Esophagus squamous epithelium (tissue), 5 donors: ENCODE measurements at places on chromosomes 3 and 15. TPM values are rescaled to one million over a fixed set of nuclear protein-coding genes. Genes with fewer than 3 reads are reported as not detected.

DNA sequence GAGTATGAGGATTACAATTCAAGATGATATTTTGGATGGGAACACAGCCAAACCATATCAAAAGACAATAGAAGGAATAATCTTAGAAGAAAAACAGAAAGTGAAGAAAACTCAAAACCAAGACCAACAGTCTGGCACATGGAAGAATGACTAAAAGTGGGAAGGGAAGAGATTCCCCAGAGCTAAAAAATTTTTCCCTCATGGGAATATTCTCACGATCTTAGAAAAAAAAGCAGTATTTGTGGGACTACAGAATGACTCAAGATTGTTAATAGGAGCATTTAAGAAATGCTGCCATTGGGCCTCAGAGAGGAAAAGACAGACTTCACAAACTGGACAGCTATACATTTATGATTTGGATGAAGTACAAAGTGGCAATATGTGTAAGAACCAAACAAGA is 18.3 kb downstream of the OSTN start:
- DNase-seq: no peak

P2RY14 gene
- total RNA-seq: 15.4 TPM

THSD4 gene
- total RNA-seq: 144 TPM

DNA sequence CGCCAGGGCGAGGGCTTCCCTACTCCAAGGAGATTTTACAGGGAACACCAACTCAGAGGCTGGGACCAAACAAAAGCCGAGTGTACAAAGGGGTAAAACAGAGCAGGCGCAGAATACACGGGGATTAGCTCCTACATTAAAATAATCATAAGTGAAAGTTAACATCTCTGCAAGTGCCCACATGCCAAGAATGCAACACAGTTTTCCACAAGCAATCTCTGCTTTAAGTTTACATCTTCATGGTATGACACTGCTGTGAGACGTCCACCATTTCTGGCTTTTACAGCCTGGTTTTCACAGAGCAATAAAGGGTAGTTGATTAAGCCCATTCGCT is 500 bp upstream of the VGLL3 start:
- DNase-seq: no peak

SAXO2 gene
- total RNA-seq: not detected

DNA sequence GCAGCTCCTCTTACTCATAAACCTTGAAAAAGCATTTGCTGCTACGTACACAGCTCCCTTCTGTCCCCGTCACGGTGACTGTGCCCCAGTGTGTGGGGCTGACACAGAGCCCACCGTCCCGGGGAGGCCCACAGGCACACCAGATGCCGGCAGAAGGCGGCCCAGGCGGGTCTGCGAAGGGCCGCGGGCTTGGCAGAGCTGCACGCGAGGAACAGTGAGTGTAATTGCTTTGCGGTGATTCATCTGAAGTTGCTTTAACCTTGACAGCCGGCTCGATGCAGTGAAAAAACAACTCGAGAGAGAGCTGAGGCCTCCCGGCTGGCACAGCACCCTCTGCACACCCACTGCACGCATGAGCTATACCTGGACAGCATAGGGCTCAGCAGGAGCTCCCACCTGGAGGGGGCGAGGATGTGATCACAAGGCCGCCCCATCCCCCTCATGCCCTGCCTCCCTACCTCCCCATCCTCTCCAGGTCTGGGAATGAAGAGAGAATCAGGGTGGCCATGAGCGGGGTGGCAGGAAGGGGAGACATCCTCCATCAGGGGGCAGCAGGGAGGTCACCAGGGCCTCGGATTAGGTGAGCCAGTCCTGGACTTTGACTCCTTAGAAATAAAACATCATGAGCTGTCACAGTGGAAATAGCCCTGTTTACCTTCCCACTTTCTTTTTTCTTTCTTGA is 172.7 kb downstream of the MEGF11 start:
- DNase-seq: no peak

UQCC5 gene
- 5.1 TPM for total RNA-seq

GP9 gene
- not detected for total RNA-seq

GRCh38 chr15:42046597-42046996 is 25.8 kb upstream of the PLA2G4E start:
- no peak for DNase-seq

DNA sequence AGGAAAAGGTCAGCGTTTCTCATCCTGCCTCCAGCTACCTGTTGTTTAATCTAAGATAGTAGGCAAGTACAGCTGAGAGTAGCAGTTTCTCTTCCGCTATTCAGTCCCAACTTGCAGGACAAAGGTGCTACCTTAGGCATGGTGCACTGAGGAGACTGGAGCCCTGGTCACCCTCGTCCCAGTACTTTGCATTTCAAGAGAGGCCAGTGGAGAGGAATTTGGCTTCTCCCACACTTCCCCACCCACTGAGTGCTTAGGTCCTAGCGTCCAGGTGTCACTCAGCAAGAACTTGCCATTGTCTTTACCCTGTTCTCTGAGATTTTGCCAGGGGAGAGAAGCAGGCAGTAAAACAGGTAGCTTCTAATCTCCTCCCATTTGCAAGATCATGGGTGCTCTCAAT is 12.5 kb upstream of the RPN1 start:
- no peak for DNase-seq

HEG1 gene
- 28.4 TPM for total RNA-seq

DNA sequence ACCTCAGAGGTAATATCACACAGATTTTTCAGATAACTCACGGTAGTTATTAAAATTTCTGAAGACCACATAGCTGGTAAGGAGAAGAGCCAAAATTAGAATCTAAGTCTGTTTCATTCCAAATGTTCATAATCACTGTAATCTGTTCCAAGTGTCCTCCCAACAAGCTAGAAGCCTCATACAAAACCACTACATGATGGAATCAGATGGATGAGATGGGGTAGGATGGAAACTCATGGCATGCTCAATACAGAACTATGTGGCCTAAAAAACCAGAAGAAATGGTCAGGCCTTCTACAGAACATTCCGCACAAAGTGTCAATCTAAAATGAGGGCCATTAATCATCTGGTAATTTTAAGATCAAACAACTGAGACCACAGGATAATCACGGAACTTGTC is 91.8 kb downstream of the THBS1 start:
- DNase-seq: no peak

FAM107A gene
- 5.0 TPM for total RNA-seq

DNA sequence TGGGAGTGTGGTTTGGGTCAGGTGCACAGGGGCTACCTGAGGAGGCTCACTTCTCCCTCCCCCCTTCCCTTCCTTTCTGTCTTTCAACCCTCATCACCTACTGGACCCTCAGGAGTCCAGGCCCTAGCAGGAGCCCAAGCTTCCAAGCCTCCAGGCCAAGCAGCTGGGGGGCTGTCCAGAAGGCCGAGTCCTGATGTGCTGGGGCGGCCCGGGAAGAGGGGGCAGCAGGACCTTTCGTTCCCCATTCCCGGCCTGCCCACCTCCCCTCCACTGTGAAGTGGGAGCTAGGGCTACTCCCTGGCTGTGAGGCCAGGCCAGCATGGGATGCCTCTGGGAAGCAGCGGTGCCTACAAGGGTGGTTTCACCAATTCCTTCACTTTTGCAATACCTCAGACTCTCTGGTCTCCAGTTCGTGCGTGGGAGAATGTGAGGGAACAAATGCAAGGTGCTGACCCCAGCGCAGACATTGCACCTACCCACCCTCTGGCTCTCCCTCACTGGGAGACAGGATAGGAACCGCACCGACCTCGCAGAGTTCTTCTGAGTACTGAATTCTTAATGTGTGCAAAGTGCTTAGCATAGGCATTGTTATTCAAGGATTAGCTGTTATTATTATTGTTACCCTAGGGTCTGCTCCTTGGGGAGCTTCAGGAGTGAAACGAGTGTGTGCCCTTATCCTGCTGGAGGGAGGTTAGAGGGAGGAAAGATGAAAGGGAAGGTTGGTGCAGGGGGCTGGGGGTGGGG is 2.5 kb downstream of the EPHB3 start:
- no peak for DNase-seq

SLC12A1 gene
- total RNA-seq: not detected
